Stimulated activated CD8-positive, alpha-beta memory T cell treated with anti-CD3 and anti-CD28 coated beads, Interleukin-7, amount 100 ng/mL, for 1 hour (primary cell): ENCODE measurements at places on chromosomes 2 and 18.
A peak's percentile ranks its signal among the peaks of the same experiment; 100 is the strongest.

- no peak for DNase-seq
These were observed 43.1 kb upstream of the TGFA start for GRCh38 chr2:70596739-70597138.

GRCh38 chr2:200279857-200280256 lies 26.6 kb upstream of the SPATS2L start:
- DNase-seq: no peak

- DNase-seq: no peak
These were observed 2.8 kb upstream of the GPR55 start for GRCh38 chr2:230927711-230928341.

GRCh38 chr2:217335341-217335966 lies 475.6 kb upstream of the TNP1 start:
- DNase-seq: no peak

- DNase-seq: peak; percentile 84
These were observed 3.4 kb upstream of the DUSP2 start for GRCh38 chr2:96148410-96149217.

- DNase-seq: no peak
These were observed 467.4 kb downstream of the SOX11 start for GRCh38 chr2:6159606-6160005.

DNA sequence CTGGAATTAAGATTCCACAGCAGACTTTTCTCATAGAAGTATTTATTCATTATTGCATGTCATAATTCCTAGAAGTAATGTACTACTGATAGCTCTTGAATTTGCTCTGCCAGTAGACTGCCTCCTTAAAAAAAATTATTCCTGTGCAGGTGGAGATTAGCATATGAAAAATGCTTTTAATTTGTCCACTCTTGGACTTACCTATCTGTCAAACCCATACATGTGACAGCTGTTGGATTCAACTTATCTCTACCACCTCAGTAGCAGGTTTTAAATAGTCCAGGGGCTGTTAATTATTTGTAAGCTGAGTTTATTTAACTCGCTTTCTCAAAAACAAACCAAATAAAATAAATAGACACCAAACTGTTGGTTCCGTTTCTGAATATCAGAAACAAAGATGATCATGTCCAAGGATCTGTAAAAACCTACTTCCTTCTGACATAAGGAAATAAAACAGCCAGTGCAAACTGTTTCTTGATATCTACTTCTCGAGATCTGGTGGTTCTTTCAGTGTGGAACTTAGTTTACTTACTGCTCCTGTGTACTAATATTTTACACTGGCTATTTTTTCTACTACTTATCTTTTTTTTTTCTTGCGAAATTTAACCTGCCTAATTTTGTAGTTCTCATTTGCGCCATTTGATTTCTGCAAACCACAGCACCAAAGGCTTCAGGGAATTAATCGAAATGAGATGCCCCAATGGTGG lies 44.2 kb downstream of the ZEB2 start:
- no peak for DNase-seq

DNA sequence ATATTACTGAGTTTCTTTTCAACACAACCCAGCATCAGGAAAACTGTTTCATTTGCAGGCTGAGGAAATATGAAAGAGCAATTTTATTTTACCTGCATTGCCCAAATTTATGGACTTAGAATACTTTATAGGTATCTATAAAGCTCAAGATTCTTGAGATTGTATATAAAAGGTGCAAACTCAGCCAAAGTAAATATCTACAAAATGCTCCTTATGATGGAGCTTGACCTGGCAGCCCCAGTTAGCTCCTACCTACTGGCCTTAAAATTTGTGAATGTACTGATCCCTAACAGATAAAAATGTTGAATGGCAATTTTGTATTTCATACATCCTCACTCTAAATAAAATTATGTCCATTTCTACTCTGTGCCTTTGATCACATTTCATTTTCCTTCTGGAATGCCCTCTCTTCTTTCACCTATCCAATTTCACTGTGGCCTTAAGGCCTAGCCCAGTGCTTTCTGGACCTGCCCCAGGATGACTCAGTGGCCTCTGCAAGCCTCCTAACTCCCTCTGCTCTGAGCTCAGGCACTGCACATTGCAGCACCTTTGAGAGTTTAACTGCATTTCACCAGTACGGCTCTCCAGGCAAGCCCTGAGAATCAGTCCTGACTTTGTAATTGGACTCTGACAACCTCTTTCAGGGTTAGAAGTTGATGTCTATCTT lies 125.9 kb downstream of the ANTXR1 start:
- DNase-seq: no peak

- no peak for DNase-seq
These were observed 92.1 kb upstream of the HS6ST1 start for GRCh38 chr2:128410758-128411215.

DNA sequence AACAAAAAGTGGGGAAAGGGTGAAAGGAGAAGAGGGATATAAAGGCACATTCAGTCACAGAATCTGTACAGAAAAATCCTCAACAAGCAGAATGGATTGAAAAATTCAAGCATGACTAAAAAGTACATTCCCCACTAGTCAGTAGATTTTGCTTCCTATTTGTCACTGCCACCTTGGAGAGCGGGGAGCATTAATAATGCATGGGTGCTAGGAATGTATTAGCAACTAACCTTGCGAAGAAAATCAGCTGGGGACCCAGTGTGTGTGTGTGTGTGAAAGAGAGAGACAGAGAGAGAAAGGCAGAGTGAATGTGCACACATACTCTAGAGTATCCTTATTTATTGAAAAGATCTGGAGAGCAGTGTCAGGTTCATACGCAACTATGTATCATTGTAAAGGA lies 968.7 kb upstream of the ZEB2 start:
- DNase-seq: no peak
